MM.1S (cell line): ENCODE measurements at places on chromosomes 16 and 17.

- DNase-seq: no peak
Measured at GRCh38 chr16:25256695-25257469, 763 bp downstream of the ZKSCAN2 start.

DNA sequence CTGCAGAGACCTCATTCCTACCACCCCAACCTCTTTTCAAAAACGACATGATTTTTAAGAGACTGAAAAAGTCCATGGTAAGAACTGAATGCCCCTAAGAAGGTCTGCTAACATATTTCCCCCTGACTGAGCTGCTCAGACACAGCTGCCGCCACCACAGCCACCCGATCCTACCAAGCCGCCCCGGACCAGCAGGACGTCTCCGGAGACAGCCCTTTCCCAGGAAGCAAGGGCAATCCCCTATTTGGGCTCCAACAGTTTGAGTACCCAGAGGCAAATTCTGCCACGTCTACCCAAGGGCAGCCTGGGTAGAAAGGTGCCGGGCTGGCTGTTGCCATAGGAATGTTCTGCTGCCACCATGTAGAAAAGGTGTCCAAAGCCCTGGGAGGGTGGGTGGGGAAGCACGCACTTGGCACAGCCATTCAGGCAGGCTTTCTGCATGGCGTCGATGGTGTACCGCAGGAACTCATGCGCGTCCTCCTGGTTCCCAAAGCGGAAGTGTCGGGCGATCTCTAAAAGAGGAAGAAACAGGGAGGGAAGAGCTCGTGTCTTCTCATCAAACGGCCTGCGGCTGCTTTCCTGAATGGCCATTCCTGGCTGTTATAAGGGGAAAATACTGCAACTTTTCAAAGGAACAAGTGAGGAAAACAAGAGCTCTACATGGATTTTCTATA is 13.6 kb downstream of the USP36 start:
- no peak for DNase-seq

DNA sequence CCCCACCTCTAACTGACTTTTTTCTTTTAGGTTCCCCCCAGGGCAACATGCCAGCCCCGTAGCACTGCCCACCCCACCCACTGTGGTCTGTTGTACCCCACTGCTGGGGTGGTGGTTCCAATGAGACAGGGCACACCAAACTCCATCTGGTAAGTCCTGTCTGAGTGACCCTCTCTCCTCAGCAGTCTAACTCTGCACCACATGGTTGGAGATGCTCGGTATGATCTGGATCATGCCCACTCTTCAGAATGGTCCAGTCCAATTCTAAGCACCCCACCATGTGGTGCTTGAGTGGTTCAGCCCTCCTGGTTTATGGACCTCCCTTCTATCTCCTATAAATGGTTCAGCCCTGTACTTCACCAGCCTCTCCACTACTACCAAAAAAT is 5.9 kb downstream of the KDM6B start:
- no peak for DNase-seq

DNA sequence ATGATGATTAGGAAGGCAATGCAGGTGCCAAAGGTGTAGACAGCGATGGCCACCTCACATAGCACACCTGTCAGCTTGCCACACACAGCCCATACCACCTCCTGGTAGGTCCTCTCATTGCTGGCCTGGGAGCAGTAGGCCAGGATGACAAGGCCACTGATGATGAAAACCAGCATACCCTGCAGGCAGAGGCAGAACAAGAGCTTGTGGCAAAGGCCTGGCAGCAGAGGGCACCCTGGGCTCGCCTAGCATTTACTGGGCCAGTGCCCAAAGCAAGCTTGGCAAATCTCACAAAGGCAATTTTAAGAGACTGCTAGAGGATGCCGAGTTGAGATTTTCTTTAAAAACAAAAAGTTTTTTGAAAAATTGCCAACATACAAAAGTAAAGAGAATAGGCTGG is 5.9 kb downstream of the SLC38A7 start:
- DNase-seq: no peak

- no peak for DNase-seq
Measured at GRCh38 chr17:50893183-50893993, 27.2 kb upstream of the TOB1 start.

- no peak for DNase-seq
Measured at GRCh38 chr17:73288534-73289302, 23.1 kb downstream of the CDC42EP4 start.

DNA sequence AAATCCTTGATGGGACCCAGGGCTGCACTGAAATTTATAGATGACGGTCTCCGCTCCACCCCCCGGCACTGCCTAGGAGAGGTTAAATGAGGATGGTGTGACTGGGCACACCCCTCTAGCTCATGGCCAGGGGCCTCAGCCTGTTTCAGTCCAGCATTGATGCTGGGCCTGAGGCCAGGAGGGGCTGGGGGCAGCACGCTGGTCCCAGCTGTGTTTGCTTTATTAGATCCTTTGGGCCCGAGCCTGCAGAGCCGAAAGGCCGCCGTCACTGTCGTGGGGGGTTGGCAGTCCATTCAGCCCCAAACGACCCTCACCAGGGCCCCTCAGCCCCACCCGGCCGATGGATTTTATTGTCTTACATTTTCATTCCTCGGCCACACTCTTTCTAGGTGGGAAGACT is 10.8 kb upstream of the DOK4 start:
- no peak for DNase-seq

GRCh38 chr16:80433623-80434022 is 107.2 kb upstream of the DYNLRB2 start:
- DNase-seq: no peak

DNA sequence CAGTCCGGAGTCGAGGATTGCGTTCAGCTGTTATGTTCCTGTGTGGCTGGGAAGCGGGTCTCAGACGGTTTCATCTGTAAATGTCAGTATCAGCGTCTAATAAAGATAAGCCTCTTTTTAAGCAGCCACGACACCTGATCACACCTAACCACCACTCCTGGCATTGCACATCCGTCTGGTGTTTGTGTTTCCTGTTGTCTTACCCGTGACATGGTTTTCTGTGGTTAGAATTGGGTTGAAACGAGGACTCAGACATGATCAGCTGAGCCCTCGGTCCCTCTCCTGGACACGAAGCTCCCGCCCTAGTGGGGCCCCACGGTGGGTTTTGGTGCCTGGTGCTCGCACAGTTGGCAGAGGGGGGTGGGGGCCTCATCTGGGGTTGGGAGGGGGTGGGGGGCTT is 18.3 kb downstream of the CPNE7 start:
- DNase-seq: peak; percentile 49

DNA sequence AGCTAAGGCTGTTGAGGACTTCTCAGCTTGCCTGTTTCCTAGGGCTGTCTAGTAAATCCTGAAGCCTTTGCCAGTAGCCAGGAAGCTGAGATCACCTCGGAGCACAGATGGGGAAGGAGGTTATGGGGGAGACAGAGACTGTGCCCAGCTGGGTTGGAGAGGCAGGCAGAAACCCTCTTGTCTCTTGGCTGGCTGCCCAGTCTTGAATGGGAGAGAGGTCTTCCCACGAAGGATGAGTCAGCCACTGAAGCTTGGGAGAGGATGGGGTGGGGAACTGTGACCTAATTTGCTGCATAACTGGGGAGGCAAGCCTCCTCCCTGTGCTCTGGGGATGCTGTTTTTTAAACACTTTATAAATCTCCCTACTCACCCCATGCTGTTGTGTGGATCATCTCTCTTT is 69.8 kb downstream of the SHISA9 start:
- DNase-seq: no peak

- peak; percentile 37 for DNase-seq
Measured at GRCh38 chr16:23342083-23342640, 40.1 kb downstream of the SCNN1B start.

GRCh38 chr17:82828875-82829487 is 10.8 kb downstream of the ZNF750 start:
- DNase-seq: no peak

GRCh38 chr16:3086596-3087242 is 12.4 kb downstream of the ZSCAN10 start:
- no peak for DNase-seq

GRCh38 chr17:81021531-81022343 is 13.2 kb upstream of the BAIAP2 start:
- DNase-seq: no peak

DNA sequence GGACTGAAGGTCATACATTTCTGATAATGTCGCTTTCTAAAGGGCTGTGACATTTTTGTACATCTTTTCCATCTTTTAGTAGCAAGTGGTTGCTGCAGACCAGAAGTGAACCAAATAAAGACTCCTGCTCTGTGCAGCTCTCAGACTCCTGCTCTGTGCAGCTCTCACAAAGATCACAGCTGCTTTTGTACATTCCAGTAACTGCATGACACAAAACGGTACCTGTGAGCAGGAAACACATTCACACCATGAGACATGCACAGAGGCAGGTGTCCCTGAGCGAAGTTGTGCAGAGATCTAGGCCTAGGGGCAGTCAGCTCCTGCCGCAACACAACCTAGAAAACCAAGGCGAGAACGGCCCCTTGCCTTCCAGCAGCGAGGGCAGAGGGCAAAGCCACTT is 67.5 kb downstream of the KLHDC4 start:
- no peak for DNase-seq

GRCh38 chr16:4788489-4788889 is 344 bp upstream of the SEPTIN12 start:
- no peak for DNase-seq

DNA sequence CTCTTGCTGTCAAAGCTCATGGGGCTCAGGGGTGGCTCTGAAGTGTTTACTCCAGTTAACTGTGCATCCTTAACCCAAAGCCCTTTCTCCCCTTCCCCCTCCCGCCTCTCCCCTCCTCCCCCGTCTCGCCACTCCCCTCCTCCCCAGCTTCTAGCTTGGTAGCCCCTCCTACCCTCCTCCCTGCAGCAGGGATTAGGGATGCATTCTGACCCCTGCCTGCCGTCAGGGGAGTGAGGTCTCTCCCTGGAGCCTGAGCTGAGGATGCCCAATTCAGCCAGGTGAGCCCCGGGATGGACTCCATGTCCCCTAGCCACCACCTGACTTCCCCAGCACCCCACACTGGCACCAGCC is 1.6 kb downstream of the HS3ST6 start:
- no peak for DNase-seq
